ENCODE measurements at places on chromosomes 2 and 18.

- DNase-seq, result no peak
These were observed 37.5 kb upstream of the TPO start for GRCh38 chr2:1375794-1376193.

- no peak for DNase-seq
These were observed at the start of gene KHK for GRCh38 chr2:27086724-27087593. TSS of gene KHK (plus strand) at chr2:27086772. CDS start at chr2:27087260, 488 bp downstream.

GRCh38 chr2:104914509-104914908, 60.6 kb downstream of the POU3F3 start:
- no peak for DNase-seq

DNA sequence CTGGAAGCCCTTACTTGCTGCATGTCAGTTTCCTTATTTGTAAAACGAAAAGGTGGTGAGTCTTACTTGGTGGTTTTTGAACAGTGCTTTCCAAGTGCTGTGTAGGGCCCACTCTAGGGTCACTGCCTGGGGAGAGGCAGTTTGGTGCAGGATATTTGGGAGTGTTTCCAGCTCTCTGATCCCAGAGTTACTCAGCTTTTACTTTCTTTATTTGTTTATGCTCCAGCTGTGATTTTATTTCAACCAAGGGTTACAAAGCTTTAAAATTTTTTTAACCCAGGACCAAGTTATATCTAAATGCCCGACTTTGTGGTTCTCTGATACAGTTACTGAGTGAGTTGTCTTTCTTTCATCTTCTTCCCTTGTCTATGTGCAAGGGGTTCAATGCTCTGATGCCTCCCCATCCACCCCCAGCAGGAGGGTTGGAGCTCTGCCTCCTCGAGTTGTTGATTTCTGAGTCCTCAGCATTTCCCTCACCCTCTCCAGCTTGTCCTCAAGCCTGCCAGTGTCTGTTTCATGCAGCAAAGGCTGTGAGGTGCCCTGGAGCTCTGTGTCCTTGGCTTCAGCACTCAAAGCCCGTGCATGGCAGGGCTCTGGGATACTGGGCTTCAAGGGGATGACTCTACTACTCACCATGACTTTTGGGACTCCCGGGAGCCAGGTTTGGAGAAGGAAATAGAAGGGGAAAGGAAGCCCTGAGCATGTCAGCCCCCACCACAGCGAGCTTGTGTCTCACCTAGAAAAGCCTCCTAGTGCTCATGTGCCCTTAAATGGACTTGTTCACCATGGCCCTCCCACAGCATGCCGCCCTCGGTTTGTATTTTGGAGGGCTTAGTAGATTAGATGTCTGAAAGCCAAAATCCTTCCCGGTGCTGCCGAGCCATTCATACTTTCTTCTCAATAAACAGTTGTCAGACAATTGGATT, 236.8 kb downstream of the SETBP1 start:
- DNase-seq, result no peak

GRCh38 chr2:158142165-158142564, 40.5 kb downstream of the UPP2 start:
- DNase-seq, result no peak

- no peak for DNase-seq
These were observed 227.6 kb upstream of the ETAA1 start for GRCh38 chr2:67169417-67170140.

GRCh38 chr2:111704246-111704645, 179.7 kb downstream of the ANAPC1 start:
- DNase-seq, result no peak

GRCh38 chr2:64859312-64860212, 129.6 kb upstream of the SLC1A4 start:
- DNase-seq, result peak; percentile 96

DNA sequence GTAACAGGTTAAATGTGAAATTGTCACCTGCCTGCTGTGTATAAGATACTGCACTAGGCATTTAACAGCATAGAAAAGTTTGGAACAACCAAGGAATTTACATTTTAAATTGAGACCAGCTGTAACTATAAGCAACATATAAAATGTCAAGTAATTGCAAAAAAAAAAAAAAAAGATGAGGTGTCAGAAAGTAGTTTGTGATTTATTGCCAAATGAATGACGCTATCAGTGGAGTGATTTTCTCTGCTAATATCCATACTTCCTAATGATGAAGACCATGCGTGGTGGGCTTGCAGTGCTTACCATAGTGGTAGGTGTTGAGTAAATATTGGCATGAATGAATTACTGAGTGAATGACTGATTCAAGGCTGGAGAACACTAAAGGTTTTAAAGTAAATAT, 73.3 kb downstream of the OSBPL6 start:
- no peak for DNase-seq
